Mucosa of descending colon (tissue), 3 donors: ENCODE measurements at places on chromosomes 1 and 21. TPM values are rescaled to one million over a fixed set of nuclear protein-coding genes. Genes with fewer than 3 reads are reported as not detected.

GRCh38 chr1:110671361-110671760 is 3.4 kb downstream of the KCNA3 start:
- no peak for DNase-seq

DNA sequence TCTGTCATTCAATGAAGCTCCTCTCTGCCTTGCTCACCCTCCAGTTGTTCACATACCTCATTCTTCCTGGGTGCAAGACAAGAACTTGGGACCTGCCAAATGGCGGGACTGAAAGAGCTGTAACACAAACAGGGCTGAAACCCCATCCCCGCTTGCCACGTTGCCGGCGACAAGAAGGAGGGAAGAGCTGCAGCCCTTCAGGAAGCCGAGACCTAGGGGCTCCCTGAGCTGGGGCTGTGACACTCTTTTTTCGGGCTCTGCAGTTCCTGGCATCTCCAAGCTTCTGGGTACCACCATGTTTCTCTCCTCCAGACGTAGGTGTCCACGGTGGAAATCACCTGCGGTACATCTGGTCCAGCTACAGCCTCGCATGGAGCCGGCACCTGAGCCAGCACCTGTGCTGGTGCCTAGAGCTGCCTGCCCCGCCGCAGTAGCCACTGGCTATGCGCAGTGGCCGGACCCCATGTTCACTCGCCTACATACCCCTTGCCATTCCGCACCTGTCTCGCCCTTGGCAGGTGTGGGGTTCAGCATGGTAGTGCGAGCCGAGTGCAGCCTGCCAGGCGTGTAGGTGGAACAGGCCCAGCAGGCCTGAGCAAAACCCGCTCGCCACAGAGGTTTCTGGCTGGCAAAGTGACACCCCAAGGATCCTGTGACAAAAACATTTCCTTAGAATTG is 367.0 kb upstream of the NEGR1 start:
- DNase-seq = no peak

- no peak for DNase-seq
Measured at GRCh38 chr21:20631633-20632032, 366.6 kb upstream of the NCAM2 start.

DNA sequence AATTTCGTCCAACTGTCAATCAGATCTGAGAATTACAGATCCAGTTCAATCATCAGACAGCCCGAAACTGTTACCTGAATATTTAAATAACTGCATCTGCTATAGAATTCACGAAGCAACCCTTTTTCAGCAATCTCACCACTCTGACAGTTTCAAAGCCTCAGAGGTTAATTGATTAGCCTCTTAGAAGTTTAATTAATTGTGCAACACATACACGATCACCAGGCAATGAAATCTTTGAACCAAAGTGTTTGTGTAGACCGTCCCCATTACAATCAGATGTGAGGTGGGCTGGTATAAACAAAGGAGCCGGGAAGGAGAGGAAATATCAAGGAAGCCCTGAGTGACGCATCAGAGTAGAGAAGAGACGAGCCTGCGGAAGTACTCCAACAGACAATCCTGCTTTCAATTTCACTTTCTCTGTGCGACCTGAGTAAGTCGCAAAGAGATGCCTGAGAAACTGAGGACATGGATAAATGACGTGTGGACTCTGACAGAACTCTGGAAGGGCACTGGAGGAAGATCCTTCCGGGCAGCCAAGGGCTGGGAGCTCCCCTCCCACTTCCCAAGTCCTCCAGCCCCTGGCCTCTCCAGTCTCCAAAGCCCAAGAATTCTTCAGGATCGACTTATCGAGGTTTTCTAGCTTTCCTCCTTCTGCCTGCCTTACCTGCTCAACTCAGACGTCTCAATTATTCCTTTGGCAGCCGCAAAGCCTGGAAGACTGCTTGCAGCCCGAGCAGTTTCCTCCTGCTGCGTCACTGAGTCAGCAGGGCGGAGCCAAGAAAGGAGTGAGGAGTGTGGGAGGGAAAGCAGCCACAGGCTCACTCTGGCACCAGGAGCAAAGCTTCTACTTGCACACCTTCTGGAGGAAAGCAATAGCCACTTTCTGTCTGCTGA is at the start of gene RNASEL:
Gene RNASEL, minus strand, starts transcription at position 757 of the 897 bp plus-strand sequence. CDS start 2,450 bp downstream, outside the sequence.
- peak; percentile 87 for DNase-seq

DNA sequence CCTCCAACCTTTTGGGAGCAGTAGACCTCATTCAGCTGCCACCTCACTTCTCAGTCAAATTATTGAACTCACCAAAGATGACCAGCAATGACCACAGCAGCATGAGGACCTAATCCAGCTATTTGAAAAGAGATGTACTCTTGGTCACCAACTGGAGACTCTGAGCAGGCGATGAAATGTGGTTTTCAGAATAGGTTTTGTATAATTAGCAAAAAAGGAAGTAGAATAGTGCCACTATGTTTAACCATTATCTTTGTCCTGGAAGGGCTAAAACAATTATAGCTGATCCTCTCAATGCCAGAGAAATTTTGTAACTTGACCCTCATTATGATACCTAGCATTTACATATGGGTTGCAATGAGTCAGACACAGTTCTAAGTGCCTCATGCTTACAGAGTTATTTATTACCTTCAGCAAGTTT is at the start of gene FCRL2:
Gene FCRL2, minus strand, starts transcription at position 162 of the 421 bp plus-strand sequence. Its CDS starts 59 bp downstream, at position 103.
- DNase-seq = no peak

DNA sequence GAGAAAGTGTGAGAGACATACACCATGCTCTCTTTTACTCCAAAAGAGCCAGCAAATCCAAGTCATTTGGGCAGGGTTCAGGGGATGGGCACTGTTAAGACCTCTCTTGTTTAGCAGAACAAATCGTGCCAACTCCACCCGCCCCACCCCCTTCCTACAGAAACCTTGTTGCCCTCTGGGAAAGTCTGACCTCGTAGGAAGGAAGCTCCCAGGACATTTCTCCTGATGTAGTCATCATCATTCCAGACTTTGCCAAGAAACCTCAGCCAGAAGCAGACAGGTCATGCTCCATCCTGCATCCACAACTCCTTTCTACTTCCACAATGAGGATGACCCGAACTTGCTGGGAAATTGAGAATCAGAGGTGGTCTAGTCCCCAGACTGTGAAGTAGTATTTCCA is 57.7 kb downstream of the UBE2T start:
- no peak for DNase-seq

Gene KPRP
- not detected for total RNA-seq
